Cortex of kidney (tissue), 1 donor: ENCODE measurements at places on chromosomes 11 and 22.

DNA sequence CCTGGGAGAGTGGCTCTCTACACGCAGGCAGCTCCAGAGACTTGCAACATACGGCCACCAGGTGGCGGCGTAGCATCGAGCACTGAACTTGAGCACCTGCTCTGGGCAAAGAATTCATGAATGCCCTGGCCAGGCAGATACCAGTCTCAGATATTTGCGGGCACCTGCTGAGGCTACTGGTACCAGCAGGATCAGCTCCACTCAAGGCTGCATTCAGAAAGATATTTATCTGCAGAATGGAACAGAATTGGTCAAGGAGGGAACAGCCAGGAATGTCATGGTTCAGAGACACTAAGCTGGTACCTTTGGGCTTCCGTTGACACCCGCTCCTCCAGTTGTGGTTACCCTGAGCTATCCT lies 10.8 kb upstream of the CCDC86 start:
- DNase-seq: no peak

DNA sequence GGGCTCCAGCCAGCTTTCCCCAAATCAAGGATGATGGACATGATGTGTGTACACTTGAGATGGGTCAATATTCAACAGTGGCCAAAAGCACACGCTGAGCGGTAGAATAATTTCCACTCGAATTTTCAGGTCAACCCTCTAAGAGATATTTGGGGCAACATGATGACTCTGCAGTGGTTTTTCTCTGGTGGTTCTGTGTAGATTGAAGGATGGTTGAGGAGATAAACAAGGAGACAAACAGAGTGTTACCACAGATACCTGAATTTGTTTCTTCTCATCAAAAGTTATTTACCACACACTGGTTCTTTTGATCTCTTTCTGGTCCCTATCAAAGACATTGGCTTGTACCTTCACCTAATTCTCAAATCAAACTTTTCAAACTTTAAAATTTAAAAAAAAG lies 242.0 kb downstream of the ETS1 start:
- no peak for DNase-seq

DNA sequence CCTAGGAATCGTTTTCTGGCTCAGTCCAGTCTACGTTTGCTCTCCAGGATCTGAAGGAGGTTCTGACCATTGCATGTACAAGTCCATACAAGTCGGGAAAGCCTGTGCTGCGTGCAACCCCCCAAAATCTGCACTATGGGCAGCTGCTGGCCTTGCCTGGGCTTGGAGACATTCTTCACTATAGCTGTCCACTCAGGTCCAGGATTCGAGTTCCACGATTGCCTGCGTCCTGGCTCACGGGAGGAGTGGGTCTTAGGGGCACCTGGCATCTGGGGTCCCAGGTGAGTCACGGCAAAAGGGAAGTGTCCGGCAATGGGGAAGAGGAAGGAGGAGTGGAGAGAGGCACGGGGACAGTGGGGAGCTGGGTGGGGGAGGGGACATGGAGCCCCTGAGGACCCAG lies 563.0 kb downstream of the BRD1 start:
- no peak for DNase-seq

DNA sequence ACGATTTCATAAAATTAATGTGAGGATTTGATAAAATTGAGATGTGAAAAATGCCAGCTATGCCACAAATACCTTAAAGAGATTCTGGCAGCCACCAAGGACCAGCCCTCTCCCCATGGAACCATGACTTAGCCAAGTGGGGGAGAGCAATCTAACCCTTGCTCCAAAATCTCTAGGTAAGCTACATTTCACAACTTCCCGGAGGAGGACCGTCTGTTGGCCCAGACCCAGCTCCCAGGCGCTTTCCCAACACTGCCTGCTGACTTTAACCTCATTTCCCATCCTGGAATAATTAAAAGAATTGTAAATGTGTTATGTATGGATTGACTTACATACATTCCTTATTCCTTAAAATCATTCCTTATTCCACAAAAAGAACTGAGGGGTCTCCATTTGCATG lies 47.5 kb upstream of the TENM4 start:
- DNase-seq: no peak

DNA sequence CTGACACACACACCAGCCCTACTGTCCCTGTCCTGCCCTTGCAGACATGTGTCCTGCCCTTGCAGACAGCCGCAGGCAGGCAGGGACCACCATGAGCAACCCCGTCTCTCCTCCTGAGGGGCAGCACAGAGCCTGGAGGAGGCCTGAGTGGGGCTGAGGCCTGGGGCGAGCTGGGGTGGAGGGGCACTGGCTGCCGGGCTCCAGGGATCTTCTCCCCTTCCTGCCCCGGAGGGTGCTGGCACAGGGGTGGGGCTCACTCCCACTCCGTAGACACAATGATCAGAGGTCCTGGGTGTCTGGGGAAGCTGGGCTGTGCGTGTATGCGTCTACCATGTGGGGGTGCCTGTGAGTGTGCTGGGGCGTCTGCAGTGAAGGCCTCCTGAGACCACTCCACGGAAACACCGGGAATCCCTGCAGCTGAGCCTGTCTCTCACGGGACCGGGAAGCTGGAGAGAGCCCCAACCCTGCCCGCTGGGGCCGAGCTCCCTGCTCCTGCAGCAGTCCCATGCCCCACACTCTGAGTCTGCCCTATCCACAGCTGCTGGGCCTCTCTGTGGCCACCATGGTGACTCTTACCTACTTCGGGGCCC lies 588 bp downstream of the TSPAN32 start:
- DNase-seq: no peak

- DNase-seq: no peak
Measured at GRCh38 chr11:14764579-14765527, 121.2 kb downstream of the PDE3B start.

GRCh38 chr11:86949995-86950660 lies 5.1 kb downstream of the FZD4 start:
- DNase-seq: no peak

DNA sequence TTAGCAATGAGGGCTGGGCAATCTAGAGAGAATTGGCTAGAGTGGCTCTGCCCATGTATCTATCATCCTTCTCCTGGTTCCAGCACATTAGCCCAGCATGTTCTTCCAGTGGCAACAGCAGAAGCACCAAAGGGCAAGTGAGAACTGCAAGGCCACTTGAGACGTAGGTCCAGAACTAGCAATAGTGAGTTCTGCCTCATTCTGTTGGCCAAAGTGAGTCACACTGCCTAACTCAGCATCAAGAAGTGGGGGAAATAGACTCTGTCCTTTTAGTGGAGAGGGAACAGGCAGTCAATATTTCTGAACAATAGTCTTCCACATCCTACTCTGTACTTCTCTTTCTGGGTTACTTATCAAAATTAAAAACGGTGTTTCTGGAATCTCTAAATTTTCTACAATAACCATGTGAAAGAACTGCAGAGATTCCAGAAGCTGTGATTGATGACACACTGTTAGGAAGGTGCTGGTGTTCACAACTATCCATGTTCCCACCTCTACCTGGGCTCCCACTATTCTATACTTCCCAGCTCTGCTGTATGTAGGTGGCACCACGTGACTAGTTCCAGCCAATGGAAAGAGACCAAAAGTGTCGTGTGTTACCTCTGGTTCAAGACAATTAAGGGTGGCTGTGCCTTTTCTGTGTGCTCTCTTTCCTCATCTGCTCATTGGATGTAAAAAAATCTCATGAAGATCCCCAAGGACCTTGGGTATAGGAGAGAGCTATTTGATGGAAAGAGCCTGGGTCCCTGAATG lies 23.4 kb upstream of the GRK3 start:
- DNase-seq: no peak

- DNase-seq: no peak
Measured at GRCh38 chr22:49826603-49827270, 936 bp downstream of the BRD1 start.

DNA sequence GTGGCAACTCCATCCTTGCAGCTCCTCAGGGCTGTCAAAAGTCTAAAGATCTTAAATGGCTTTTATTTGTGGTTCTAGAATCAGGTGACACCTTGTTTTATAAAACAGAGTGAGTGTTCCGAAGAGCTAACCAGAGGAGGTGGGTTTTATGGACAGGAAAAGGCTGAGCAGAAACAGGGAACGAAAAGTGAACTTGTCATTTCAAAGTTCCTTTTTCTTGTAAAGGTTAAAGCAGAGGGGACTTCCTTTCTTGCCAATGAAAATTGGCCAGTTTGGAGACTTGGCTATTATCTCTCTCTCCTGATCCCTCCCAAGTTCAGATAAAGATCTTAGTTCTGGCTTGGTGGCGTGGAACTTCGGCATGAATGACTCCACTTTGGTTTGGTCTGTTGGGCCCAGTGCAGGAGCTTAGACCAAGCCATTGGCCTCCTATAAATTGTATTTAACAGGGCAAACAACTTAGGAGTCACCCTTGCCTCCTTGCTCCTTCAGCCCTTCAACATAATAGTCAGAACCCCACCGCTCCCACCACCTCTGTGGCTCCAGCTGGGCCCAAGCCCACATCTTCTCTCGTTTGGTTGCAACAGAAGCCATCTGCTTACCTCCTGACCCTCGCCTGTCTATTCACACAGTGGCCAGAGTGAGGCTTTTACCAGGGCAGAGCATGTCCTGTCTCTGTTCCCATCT lies 102.4 kb upstream of the THY1 start:
- no peak for DNase-seq

- no peak for DNase-seq
Measured at GRCh38 chr11:117909611-117910382, 19.4 kb downstream of the TMPRSS13 start.

DNA sequence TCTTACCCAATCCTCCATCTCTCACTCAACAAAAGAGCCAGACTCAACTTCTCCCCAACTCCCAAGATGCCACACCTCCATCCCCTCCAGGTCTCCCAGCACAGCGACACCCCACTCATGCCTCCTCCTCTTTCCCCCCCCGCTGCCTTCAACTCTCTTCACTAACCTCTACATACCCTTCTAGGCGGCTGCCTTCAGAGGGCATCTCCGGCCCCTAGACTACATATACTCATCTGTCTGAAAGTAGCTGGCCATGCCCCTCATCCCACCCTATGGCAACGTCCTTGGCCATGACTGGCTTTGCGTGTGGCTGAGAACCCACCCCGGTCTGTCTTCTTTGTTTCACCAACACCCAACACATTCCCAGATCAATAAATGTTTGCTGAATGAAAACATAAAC lies 81.7 kb upstream of the TMEM45B start:
- DNase-seq: no peak

DNA sequence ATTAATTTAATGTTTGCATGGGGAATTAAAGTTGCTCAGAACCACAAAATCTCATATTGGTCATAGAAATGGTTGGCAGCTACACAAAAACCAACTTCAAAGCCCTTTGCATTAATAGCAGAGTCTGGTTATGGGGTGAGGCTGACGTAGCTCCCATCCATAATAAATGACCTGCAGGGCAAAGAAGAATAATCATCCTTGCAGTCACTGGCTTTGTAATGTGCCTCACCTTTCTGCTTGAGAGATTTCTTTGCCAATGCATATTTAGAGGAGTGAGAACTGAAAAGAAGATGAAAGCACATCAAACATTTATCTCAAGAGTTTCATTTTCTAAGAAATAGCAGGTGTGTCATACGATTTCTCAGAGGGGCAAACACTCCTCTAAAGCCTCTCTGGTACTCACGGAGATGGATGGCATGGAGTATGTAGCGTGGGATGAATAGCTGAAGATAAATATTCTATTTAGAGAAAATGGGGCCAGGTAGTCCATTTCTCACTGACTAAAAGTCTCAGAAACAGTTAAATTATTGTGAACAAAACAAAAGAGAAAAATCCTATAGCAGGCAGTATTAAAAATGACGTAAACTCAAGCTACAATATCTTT lies 1491.9 kb downstream of the FAM181B start:
- DNase-seq: no peak

DNA sequence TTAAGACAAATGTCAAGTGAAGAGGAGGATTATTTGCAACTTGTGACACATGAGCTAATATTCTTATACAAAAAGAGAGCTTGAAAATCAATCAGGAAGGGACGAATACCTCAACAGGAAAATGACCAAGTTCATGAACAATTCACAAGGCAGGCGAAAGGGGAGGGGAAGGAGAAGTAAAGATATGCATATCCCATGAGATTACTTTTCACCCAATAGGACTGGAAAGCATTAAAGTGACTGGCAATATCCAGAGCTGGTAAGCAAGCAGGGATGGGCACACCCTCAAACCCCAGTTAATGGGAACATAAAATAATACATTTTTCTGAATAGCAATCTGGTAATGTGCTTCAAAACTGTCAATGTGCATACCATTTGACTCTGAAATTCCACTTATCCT lies 129.5 kb downstream of the SLC1A2 start:
- no peak for DNase-seq

DNA sequence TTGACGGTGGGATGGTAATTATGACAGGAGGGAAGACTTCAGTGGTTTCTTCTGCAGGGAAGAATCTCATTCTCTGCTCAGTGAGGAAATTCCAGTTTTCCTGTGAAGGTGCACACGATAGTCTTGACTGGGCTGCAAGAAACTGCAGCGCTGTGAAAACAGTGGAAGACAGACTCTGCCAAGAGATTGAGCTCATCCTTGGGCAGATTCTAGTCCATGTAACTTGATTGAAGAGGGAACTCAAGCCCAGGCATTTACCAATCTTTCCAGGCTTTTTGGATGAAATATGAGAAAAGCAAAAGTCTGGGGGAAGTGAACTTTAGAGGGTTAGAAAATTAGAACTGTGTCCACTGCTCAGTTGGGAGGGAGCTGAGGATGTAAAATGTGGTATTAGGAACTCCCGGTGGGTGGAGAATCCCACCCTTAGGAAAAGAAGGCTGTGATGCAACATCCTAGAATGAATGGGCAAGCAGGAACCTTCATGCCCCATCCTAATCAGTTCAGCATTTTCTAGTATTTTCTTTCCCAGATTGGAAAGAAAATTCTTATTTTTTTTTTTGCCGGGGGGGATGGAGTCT lies 212.6 kb downstream of the DBX1 start:
- DNase-seq: no peak

DNA sequence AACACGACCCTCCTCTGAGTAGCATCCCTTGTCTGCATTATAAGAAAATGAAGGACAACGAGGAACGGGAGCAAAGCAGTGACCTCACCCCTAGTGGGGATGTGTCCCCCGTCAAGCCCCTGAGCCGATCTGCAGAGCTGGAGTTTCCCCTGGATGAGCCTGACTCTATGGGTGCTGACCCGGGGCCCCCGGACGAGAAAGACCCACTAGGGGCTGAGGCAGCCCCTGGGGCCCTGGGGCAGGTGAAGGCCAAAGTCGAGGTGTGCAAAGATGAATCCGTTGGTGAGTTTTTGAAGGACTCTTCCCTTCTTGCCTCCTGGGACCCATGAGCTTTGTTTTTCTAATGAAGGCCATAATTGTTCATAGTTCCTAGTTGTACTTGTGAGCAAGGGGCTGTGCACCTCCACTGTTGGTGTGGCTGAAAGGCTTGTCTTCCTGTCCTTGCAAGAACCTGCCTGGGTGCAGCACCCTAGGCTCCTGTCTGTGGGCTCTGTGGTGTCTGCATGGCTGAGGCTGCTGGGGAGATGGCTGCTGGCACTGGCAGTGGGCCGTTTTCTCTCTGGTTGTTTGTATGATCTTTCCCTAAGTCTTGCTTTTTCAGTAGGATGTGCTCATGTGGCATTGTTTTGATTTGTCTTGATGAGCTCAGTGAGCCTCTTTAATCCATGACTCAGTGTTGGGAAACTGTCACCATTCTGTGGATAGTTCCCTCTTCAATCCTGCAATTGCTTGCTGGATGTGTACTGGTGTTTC lies 10.1 kb downstream of the DGCR8 start:
- DNase-seq: no peak

- DNase-seq: no peak
Measured at GRCh38 chr11:40203606-40204005, 1255.8 kb downstream of the LRRC4C start.

GRCh38 chr22:17370026-17370765 lies 936 bp downstream of the CECR2 start:
- no peak for DNase-seq
